Tongue (tissue), 3 donors: ENCODE measurements at places on chromosomes 16 and 17. TPM values are rescaled to one million over a fixed set of nuclear protein-coding genes. Genes with fewer than 3 reads are reported as not detected.
A peak's percentile ranks its signal among the peaks of the same experiment; 100 is the strongest.

DNA sequence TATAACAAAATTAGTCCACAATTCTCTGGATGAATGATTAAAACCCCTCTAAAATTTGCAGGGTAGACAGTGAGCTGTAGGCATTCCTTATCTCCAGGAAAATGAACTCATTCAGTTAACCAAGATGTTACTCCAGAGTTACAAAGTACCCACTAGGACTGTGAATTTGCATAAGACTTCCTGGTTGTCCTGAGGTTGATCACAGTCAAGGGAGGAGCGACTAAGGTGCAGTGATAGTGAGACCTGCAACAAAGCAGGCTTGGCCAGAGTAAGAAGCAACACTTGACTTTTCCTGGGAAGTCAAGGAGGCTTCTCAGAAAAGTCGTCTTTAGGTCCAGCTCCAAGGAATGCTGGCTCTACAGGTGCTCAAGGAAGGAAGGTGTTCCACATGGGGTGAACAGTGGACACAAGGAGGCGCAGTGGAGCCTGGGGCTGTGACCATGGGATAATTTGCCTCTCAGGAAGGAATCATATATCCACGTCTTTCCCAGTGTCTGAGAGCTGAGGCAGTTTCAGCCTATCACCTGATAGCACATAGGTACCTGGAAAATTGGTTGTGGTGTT lies 821.1 kb upstream of the EEF2KMT start:
- no peak for DNase-seq

The WSB1 gene
- total RNA-seq, result 226 TPM

- DNase-seq, result no peak
These were observed 16.8 kb downstream of the CDR2 start for GRCh38 chr16:22357635-22357971.

DNA sequence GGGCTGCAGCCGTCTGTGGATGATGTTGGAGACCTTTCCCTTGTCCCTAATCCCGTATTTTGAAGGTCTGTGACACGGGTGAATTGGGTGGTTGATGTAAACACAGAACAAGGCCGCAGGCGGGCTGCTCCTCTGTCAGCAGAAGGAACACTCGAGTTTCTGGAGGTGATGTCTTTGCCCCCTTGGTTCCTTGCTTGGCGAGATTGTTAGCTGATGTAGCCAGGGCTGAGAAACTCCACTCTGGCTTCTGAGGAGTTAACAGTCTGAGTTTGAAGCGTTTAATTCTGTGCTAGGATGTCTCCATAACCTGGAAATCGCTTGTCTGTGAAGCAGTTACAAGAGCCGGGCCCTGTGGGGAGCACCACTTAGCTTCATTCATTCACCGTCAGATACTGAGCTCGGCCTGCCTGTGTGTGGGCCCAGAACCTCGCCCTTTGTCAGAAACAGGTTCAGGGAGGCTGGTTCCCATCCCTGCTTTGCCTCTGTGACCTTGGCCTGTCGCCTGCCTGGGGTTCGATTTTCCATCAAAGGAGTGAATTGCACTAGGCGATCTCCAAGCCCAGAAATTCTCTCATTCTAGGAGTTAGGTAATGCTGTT lies 1.3 kb downstream of the MAPK8IP3 start:
- DNase-seq, result peak; percentile 25

GRCh38 chr17:49110509-49110908 lies 22.1 kb upstream of the B4GALNT2 start:
- no peak for DNase-seq

The ACSM2B gene
- not detected for total RNA-seq

- DNase-seq, result peak; percentile 88
These were observed 98.9 kb upstream of the GSE1 start for GRCh38 chr16:85514295-85514597.

DNA sequence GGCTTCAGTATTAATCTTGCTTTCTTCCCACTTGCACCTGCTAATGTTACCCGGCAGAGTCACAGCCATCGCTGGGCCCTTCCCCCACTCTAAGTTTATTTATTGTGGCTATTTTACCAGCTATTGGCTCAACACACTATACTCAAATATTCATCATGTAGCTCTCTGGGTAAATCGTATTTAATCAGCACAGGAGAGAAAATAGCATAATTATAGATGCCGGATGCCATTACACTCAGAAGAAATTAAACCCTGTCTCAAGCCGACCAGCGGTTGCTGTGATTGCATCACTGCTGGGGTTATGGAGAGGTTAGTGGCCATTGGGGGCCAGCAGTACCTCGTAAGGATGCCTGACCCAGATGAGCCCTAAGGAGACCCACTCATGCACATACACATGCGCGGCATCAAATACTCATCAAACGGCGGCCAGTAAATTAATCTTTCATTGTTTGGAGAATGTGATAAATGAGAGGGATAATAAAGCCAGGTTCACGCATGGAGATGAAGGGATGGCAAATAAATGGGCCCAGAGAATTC lies 269.5 kb upstream of the ZFHX3 start:
- DNase-seq, result no peak

The TMEM100 gene
- 21.5 TPM for total RNA-seq

The TNRC6C gene
- 20.9 TPM for total RNA-seq

The RGS9 gene
- 1.7 TPM for total RNA-seq

The SARM1 gene
- total RNA-seq, result 11.4 TPM

The TLCD3B gene
- 0.82 TPM for total RNA-seq

The THOC6 gene
- 12.6 TPM for total RNA-seq

The TUBG2 gene
- total RNA-seq, result 6.2 TPM

DNA sequence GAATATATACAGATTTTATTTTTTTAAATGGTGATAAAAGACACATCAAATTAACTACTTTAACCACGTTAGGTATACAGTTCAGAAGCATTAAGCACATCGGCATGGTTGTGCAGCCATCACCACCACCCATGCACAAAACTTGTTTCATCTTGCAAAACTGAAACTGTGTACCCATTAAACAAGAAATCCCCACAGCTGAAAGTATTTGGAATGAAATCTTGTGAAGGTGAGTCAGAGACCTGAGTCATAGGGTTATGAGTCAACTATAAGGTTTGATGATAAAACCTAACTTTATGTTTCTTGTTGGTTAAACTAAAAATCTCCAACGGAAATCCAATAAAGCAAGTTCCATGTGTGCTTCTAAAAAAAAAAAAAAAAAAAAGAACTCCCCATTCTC lies 561.6 kb upstream of the PSMD7 start:
- DNase-seq, result no peak

- no peak for DNase-seq
These were observed 560 bp downstream of the TELO2 start for GRCh38 chr16:1493746-1494094.

- DNase-seq, result no peak
These were observed 5.1 kb downstream of the KRT13 start for GRCh38 chr17:41500131-41500911.

DNA sequence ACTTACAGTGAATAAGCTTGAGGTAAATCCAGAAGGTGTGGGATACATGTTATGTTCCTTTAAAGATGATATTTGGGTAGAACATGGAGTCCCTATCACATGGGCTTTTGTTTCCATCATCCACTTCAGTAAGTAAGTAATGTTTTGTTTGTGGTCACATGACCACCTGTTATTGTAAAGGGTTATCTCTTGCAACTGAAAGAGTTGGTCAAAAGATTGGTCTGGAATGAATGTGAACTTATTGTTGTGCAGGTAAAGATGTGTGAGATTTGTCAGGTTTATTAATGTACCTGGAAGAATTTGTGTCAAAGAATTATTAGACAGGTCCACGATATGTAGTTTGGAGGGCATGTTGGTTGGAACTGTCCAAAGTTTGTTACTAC lies 1.6 kb downstream of the OMG start:
- DNase-seq, result no peak

The C16orf95 gene
- total RNA-seq, result 2.3 TPM

The RNF222 gene
- total RNA-seq, result 0.21 TPM

- no peak for DNase-seq
These were observed 12.6 kb downstream of the CHST6 start for GRCh38 chr16:75482434-75483205.

GRCh38 chr16:79008036-79008868 lies 592.3 kb downstream of the MAF start:
- DNase-seq, result no peak

The GDPD1 gene
- total RNA-seq, result 3.4 TPM

DNA sequence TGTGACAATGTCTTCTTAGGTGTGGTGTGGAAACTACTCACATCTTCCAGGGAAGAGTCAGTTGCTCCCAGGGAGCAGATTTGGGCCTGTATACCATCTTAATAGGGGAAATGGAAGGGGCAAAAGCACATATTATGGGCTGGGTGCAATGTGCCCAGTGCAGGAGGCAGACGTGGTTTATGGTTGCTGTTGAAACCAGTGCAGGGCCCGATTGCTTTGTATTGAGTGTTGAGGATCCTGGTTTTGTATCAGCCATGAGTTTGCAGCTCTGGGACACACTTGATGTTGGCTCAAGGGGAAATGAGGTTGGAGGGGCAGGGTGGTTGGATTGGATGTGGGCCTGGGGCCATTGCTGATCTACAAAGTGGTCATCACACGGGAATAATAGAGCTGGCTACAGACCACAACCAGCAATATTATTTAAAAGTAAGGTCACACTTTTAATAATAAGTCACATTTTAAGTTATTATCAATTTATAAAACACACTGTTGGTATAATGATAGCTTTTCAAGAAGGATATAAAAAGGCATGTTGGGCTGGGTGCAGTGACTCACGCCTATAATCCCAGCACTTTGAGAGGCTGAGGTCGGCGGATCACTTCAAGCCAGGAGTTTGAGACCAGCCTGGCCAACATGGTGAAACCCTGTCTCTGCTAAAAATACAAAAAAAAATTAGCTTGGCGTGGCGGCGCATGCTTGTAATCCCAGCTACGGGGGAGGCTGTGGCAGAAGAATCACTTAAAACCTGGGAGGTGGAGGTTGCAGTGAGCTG lies 302.4 kb downstream of the SEC14L1 start:
- DNase-seq, result no peak

The KIF2B gene
- not detected for total RNA-seq

GRCh38 chr17:64328036-64328858 lies 62.4 kb downstream of the PECAM1 start:
- no peak for DNase-seq

The KRTAP3-2 gene
- total RNA-seq, result not detected

The EPN2 gene
- total RNA-seq, result 48.8 TPM

The CMTM2 gene
- not detected for total RNA-seq

DNA sequence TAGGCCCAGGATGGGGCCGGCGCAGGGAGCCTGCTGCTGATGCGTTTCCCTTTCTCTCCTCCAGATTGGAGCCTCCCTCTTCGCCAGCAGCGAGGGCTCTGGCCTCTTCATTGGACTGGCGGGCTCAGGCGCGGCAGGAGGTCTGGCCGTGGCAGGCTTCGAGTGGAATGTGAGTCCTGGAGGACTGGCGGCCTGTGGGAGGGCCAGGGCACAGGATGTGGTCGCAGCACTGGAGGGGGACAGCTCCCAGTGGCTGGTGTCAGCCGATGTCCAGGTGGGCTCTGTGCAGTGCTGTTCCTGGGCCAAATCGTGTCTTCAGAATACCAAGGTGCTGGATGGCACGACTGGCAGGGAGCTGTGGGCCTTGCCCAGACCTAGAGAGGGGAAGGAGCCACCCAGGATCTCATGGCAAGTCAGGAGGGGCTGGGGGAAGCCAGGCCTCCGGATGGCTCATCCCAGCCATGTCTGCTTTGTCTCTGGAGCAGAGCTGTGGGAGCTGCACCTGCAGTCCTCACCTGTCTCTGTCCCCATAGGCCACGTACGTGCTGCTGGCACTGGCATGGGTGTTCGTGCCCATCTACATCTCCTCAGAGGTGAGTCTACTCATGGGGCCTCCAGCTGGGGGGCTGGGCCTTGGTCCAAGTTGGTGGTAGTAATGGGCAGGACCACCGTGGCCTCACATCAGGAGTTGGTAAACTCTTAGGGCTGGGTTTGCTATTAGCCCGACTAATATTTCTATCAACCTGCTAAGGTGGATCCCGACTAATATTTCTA lies 7.3 kb downstream of the SLC5A10 start:
- DNase-seq, result no peak

- DNase-seq, result no peak
These were observed 26.0 kb downstream of the CACNG3 start for GRCh38 chr16:24282141-24282540.

GRCh38 chr17:29959658-29960337 lies 18.4 kb downstream of the EFCAB5 start:
- DNase-seq, result no peak

GRCh38 chr17:76481071-76481655 lies 13.8 kb downstream of the AANAT start:
- peak; percentile 65 for DNase-seq

- peak; percentile 91 for DNase-seq
These were observed 6.1 kb downstream of the WDR81 start for GRCh38 chr17:1730326-1731193.
